ENCODE measurements at places on chromosomes 11 and 22. TPM values are rescaled to one million over a fixed set of nuclear protein-coding genes. Genes with fewer than 3 reads are reported as not detected.

The TFIP11 gene
- total RNA-seq, result 15.4 TPM

The OR2D2 gene
- not detected for total RNA-seq

GRCh38 chr22:24950272-24950902 lies 2.1 kb upstream of the KIAA1671 start:
- H3K27ac ChIP-seq, result no peak overlapping the region
- H3K36me3 ChIP-seq, result no peaks in the 10 kb centered on the region
- no peaks in the 10 kb centered on the region for H3K27me3 ChIP-seq
- H3K4me1 ChIP-seq, result peaks cover 31% of the 10 kb centered on the region
- DNase-seq, result no peak

- H3K27ac ChIP-seq, result no peak overlapping the region
- H3K27me3 ChIP-seq, result no peaks in the 10 kb centered on the region
- H3K36me3 ChIP-seq, result peaks cover 8% of the 10 kb centered on the region
- H3K4me1 ChIP-seq, result no peaks in the 10 kb centered on the region
Measured at GRCh38 chr22:25374869-25375268, 155.4 kb downstream of the CRYBB2 start.

- H3K4me1 ChIP-seq, result peaks cover 39% of the 10 kb centered on the region
- no peak overlapping the region for H3K4me3 ChIP-seq
- H3K27ac ChIP-seq, result no peak overlapping the region
- H3K36me3 ChIP-seq, result no peaks in the 10 kb centered on the region
Measured at GRCh38 chr11:2917842-2918490, 11.3 kb downstream of the PHLDA2 start.

Measured in right atrium auricular region (tissue), 2 donors.